ENCODE measurements at places on chromosomes 16 and 17.
A peak's percentile ranks its signal among the peaks of the same experiment; 100 is the strongest.

- no peak for DNase-seq
Observed at GRCh38 chr16:19960183-19960582, 75.5 kb upstream of the GPRC5B start.

DNA sequence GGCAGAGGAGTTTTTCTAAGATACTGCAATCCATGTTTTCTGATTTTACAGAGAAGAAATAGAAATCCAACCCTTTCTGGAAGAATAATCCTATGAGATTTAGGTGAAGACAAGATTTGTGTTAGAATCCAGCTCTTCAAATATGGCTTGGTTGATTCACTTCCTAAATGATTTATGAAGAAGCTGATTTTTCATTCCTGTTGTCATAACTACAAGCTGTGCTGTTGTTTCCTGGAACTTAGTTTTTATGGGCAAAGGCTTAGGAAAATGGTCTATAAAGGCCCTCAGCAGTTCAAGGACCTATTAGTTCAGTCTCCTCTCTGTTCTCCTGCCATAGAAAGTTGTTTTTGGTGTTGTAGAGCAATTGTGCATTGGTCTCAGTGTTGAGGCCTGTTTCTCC, 174.2 kb upstream of the FAM20A start:
- DNase-seq = peak; percentile 62

GRCh38 chr17:78269955-78270381, 38.5 kb downstream of the TMEM235 start:
- no peak for DNase-seq

- DNase-seq = peak; percentile 40
Observed at GRCh38 chr17:49676276-49676868, 1.5 kb downstream of the SPOP start.

- no peak for DNase-seq
Observed at GRCh38 chr16:19923396-19923795, 38.7 kb upstream of the GPRC5B start.

DNA sequence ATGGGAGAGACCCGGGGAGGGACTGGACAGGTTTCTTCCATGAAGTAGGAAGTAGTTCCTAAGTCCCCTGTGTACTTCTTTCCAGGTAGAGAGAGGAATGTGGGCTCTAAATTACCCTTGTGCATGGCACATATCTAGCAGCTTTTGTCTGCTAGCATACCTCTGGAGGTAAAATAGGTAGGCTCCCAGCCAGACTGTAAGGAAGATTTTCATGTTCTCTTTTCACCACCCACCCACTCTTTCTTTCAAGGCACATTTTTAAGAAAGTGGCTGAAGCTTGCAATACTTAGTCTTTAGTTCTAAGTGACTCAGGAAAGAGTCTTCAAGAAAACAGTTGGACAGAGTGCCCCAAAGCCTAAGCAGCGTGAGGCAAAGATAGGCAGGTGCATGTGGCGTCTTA, 9.2 kb downstream of the MINK1 start:
- DNase-seq = no peak

DNA sequence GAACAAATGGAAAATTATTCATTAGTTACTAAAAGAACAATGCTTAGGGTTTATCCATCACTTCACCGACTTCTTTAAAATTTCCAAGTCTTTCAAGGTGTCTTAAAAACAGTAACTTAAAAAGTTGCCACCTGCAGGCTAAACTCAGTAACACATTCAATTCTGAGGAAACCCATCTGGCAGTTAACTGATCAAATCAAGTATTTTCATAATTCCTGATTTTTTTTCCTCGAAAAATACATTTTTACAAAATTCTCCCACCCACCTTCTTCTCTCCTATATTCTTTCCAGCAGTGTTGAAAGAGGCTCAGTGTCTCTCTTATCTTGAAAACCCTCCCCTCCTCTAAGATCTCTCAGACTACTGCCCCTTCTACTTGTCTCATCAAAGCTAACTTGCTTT, 29.9 kb downstream of the PARN start:
- DNase-seq = peak; percentile 61

DNA sequence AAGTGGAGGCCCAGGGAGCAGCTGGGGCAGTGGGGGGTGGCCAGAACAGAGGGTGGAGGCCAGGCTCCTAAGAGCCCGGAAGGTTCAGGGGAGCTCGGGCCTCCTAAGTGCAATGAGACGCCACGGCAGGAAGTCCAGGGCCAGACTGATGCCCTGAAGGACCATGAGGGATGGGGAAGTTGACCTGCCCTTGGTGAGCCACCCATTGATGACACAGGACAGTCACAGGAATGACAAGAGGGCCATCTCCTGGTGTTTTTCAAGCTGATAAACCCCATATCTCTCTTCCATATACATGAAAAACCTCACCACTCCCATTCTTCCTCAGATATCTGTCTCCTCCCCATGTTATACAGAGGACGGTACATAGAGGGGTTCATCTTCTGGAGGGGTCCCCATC, 5.8 kb upstream of the MRPL58 start:
- DNase-seq = no peak

- no peak for DNase-seq
Observed at GRCh38 chr16:59887856-59888255, 1153.7 kb upstream of the GOT2 start.

- DNase-seq = peak; percentile 10
Observed at GRCh38 chr17:57302690-57303465, 46.6 kb downstream of the MSI2 start.

GRCh38 chr16:23895052-23895451, 59.3 kb downstream of the PRKCB start:
- DNase-seq = no peak

GRCh38 chr16:85312642-85313525, 200.6 kb upstream of the CIBAR2 start:
- no peak for DNase-seq

- no peak for DNase-seq
Observed at GRCh38 chr17:68080411-68081150, 45.0 kb downstream of the KPNA2 start.

- DNase-seq = no peak
Observed at GRCh38 chr16:67648088-67648763, 3.3 kb downstream of the CARMIL2 start.

DNA sequence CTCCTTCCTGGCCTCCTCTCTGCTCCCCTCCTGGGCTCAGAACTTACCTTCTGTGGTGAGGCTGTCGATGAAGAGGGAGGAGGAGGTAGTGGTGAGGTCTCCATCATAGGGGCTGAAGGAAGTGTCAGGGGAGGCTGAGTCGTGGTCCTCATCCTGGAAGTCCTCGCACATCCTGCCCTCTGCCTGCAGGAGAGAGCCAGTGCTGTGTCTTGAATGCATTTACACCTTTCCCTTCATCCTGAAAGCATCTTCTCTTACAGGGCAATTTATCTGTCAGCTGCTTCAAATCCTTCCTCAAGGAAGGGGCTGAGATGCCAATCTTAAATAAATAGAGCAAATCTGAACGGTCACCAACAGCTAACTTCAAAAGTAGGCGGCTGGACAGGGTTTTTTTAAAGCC, 73.6 kb downstream of the PLXDC1 start:
- no peak for DNase-seq

DNA sequence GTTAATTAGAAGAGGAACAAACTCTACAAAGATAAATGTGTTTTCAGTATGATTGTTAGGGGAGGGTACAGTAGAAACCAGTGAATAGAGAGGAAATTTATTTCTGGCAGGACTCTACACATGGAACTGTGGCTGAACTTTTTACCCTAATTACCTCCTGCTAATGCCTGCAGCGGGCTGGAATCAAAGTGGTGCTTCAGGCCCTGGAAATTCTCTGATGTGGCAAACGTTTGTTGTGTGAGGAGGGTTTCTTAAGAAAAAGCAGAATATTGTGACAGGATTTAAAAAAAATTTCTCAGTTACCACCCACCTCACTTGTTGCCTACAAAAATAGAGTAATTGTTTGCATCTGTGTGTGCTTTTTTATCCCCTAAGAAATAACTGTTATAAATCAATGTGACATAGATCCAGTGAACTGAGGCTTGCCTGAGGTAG, 154.5 kb downstream of the BCAS3 start:
- DNase-seq = no peak

DNA sequence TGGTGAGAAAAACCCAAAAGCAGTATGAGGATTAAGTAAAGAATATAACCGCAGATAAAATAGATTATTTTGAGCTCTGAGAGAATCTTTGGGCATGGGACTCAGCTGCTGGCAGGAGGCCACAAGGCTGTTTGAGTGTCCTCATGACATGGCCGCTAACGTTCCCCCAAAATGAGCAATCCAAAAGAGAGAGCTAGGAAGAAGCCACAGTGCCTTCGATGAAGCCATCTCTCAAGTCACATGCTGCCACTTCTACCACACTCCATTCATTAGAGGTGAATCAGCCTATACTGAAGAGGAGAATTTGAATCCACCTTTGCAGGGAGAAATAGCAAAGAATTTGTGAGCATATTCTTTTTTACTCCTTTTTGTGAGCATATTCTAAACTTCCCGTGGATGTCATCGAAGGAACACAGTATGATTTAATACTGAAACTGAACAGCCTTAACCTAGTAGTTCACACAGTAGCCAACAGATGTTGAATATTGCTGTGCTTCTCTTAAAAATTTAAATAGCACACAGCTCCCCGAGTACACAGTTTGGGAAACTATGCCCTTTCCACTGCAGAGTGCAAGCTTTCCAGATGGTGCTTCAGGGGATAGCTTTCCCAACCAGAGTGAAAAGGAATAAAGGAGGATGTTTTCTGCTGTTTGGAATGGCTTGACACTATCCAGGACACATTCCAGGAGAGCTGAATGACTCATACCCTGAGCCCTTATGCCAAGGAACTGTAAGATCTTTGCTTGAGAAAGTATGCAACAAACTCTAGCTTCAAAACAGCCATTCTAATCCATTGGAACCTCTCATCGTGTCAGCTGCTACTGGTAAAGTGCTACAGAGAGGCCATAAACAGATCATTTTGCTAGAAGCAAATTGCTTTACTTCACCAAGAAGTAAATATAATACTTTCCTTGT, 33.9 kb downstream of the ANKFY1 start:
- peak; percentile 99 for DNase-seq

- no peak for DNase-seq
Observed at GRCh38 chr16:54051821-54052220, 234.8 kb downstream of the IRX3 start.

DNA sequence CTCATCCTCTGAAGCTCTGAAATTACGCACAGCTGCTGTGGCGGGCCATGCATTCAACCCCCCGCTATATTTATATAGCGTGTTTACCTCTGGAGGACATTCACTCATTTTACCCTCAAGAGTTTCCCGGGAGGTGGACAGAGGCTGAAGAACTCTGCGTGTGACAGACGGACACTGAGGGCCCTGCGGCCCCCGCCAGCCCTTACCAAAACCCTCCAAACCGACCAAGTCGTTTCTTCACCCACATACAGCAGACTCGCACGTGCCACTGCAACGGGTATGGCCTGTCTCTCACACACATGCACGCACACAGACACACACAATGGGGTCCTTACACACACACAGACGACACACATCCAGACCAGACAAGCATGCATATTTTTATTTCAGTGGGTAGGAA, 216.4 kb upstream of the FOXF1 start:
- DNase-seq = no peak

- no peak for DNase-seq
Observed at GRCh38 chr17:32626379-32626791, 139.6 kb downstream of the CDK5R1 start.

DNA sequence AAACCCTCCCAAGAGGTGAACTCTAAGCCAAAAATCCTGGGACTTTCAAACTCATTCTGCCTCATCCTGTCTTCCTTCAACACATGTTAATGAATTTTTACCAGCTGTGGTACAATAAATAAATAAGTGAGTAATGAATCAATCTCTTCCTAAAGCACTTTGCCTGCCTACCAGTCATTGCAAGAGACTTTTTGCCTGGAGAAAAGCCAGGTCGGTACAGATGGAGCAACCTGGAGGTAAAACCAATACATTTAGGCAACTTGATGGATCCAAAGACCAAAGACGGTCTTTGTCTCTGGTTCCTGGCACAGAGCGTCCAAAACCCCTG, 324.2 kb downstream of the PMP22 start:
- DNase-seq = no peak

GRCh38 chr17:69581061-69581961, 166.8 kb downstream of the MAP2K6 start:
- DNase-seq = no peak

GRCh38 chr17:50365649-50366393, 7.2 kb downstream of the MRPL27 start:
- DNase-seq = no peak

DNA sequence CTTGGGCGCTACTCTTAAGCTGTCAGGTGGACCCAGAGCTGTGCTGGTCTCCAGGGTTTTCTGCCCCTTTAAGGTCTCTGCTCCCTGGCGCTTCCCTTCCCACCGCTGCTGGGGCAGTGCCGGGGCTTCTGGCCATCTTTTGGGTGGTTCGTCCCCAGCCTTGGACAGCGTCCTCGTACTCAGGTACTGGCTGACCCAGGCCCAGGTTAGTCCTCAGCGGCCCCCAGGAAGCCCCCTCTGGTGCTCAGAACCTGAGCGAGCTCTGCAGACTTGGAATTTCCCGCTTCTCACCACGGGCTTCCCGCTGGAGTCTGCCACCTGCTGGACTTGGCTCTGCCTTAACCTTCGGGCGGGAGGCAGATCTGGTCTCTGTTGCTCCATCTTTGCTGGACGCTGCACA, 94.1 kb upstream of the ZNF750 start:
- no peak for DNase-seq

- DNase-seq = no peak
Observed at GRCh38 chr16:87080571-87081167, 236.5 kb downstream of the C16orf95 start.

- DNase-seq = peak; percentile 27
Observed at GRCh38 chr16:24771779-24772157, 42.3 kb downstream of the TNRC6A start.

- no peak for DNase-seq
Observed at GRCh38 chr16:84876873-84877606, 57.3 kb downstream of the CRISPLD2 start.

GRCh38 chr17:9024497-9024896, 3.2 kb downstream of the NTN1 start:
- no peak for DNase-seq

DNA sequence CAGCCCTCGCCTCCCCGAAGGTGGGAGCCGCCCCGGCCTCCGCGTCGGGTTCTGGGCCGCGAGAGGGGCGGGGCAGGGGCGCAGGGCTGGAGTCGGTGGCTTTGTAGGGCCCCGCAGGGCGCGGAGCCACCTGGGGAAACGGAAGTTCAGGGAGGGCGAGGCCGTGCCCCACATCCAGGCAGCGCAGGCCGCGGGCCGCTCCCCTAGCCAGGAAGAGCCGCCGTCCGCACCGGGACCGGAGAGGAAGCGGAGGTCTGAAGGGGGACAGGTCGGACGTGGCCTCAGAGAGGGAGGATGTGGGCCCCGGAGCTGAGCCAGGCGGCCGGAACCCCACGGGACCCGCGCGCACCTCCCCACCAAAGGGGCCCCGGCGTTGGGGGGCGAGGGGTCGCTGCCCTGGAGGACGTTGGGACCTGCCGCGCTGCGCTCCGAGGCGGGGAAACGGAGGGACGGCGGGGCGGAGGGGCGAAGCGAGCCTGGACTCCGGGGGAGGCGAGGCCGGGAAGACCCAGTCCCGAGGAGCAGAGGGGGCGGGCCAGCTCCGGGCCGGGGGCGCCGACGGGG, 482 bp upstream of the SLC16A3 start:
- no peak for DNase-seq

GRCh38 chr16:57903656-57904055, 67.3 kb downstream of the CNGB1 start:
- no peak for DNase-seq

- no peak for DNase-seq
Observed at GRCh38 chr17:57834146-57834741, 15.6 kb downstream of the MRPS23 start.

All from fibroblast of pulmonary artery (primary cell).